ENCODE measurements at places on chromosomes 4 and X. TPM values are rescaled to one million over a fixed set of nuclear protein-coding genes. Genes with fewer than 3 reads are reported as not detected.

SHISA3 gene
- total RNA-seq, result 0.27 TPM

DNA sequence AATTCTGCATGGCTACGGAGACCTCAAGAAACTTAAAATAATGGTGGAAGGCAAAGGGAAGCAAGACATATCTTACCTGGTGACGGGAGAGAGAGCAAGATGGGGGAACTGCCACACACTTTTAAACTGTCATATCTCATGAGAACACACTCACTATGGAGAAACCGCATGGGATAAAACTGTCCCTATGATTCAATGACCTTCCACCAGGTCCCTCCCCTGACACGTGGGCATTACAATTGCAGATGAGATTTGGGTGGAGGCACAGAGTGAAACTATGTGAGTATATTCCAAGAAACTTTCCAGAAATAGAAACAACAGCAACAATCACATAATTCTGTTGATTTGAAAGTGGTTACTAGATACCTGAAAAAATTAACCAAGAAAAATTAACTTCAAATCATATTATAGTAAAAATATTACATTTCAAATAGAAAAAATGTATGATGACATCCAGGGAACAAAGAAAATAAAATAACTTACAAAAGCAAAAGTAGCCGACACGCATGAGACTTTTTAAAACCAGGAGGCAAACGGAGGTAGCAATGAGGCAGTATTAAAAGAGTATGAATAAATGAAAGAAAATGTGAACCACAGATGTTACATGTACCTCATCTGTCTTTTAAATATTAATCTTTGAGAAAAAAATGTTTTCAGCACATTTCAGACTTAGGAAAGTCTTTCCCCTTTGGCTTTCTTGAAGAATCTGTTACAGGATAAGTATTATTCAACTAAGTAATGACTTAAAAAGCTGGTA lies 879.5 kb downstream of the TECRL start:
- DNase-seq, result no peak
- no peaks in the 10 kb centered on the region for H3K4me1 ChIP-seq
- H3K27ac ChIP-seq, result no peak overlapping the region
- H3K4me3 ChIP-seq, result no peak overlapping the region
- no peaks in the 10 kb centered on the region for H3K36me3 ChIP-seq

TASL gene
- 1.1 TPM for total RNA-seq

GPC3 gene
- 0.39 TPM for total RNA-seq

VCX gene
- total RNA-seq, result not detected

MAOB gene
- total RNA-seq, result 0.27 TPM

GRCh38 chr4:85218756-85219155 lies 252.3 kb upstream of the WDFY3 start:
- no peak overlapping the region for H3K27ac ChIP-seq
- DNase-seq, result no peak
- H3K4me1 ChIP-seq, result no peaks in the 10 kb centered on the region
- no peaks in the 10 kb centered on the region for H3K27me3 ChIP-seq
- H3K36me3 ChIP-seq, result no peaks in the 10 kb centered on the region

DNA sequence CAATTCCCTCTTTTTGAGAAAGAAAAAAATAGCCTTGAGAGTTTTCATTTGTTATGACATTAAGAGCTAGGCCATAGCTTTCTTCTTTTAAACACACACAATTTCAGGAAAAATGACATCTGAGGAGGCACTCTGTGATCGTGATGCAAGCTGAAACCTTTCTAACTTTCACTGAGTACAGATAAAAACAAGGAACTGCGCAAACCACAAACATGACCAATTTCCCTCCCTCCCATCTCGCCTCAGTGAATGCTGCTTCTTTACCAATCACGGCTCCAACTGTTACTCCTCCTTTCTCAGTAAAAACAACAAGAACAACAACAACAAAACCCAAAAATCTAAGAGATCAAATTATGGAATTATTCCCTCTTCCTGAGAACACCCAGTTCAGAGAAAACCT lies 626.8 kb downstream of the TLL1 start:
- DNase-seq, result no peak
- no peaks in the 10 kb centered on the region for H3K36me3 ChIP-seq
- H3K27ac ChIP-seq, result no peak overlapping the region
- no peak overlapping the region for H3K4me3 ChIP-seq

FAM47E gene
- not detected for total RNA-seq

LDB2 gene
- total RNA-seq, result not detected

DNA sequence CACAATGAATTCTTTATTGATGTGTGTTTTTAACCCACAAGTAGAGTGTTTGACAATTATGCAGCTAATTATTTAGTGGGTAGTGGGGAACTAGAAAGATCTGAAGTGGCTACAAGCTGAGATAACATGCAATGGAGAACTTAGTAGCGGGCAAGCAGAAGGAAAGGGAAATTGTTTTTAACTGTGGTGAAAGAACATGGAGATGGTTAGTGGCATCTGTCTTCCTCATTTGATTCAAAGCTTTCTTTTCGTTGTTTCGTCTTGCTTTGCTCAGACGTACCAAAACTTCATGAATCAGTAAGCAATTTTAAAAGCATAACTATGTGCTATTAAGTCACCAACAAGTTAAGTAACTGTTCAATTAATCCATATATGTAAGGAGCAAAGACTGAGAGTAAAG lies 169.9 kb downstream of the BANK1 start:
- DNase-seq, result no peak
- no peaks in the 10 kb centered on the region for H3K27me3 ChIP-seq
- H3K36me3 ChIP-seq, result no peaks in the 10 kb centered on the region
- H3K27ac ChIP-seq, result no peak overlapping the region
- no peaks in the 10 kb centered on the region for H3K4me1 ChIP-seq
- no peak overlapping the region for H3K4me3 ChIP-seq

GRCh38 chrX:121433289-121433688 lies 385.9 kb downstream of the GLUD2 start:
- DNase-seq, result no peak
- H3K36me3 ChIP-seq, result no peaks in the 10 kb centered on the region
- H3K4me3 ChIP-seq, result no peak overlapping the region
- no peaks in the 10 kb centered on the region for H3K4me1 ChIP-seq
- no peaks in the 10 kb centered on the region for H3K27me3 ChIP-seq

GRCh38 chrX:42673301-42673810 lies 104.6 kb downstream of the PPP1R2C start:
- no peaks in the 10 kb centered on the region for H3K4me1 ChIP-seq
- no peaks in the 10 kb centered on the region for H3K27me3 ChIP-seq
- H3K27ac ChIP-seq, result no peak overlapping the region
- H3K36me3 ChIP-seq, result peaks cover 3% of the 10 kb centered on the region

DNA sequence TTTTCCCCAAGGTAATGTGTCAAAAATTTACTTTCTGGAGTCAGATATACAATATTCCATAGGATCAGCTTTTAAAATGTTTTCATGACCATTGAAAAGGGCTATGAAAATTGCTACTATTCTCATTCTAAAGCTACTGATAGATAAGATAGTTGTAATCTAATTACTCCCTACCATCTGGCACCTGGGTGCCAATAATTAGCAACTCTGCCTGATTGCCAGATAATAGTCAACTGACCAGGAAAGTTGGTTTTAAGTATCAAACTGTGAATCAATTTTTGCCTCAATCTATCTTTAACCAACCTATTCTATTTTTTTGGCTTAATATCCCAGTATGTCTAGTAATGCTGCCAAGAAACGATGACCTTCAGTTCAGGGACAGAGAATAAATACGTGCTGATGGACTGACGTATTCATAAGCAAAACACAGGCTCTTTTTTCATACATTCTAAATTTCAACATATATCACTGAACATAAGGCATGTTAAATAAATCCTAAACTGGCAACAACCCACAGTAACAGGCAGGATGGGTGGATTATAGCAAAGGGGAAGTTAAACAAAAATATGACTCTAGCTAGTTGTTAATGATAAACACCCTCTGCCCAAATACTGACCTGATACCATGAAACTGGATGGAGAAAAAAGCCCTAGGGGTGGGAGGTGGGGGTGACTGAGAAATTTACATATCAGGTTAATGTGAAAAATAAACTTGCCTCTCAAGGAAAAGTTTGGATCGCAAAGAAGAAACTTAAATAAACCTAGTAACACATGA lies 18.2 kb downstream of the SH3RF1 start:
- no peaks in the 10 kb centered on the region for H3K4me1 ChIP-seq
- H3K36me3 ChIP-seq, result no peaks in the 10 kb centered on the region
- DNase-seq, result no peak

- H3K27ac ChIP-seq, result no peak overlapping the region
- peaks cover 2% of the 10 kb centered on the region for H3K27me3 ChIP-seq
- H3K4me3 ChIP-seq, result no peak overlapping the region
Measured at GRCh38 chr4:41129128-41129754, 85.1 kb downstream of the APBB2 start.

FATE1 gene
- not detected for total RNA-seq

DNA sequence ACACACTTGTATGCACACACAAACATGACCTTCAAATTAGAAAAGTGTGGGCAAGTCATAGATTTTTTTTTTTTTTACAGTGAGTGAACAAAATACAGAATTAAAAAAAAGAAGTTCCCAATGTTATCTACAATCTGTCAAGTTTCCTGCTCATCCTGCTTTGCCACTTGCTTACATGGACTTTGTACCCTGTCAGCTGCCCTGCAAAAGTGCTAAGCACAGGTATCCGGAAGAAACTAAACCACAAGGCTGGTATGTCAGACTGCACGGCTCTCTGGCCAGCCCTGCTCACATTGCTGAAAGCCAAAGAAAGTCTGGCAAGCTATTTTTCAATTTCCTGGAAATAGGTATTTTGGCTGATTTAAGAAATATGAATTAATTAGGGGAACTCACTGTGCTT lies 38.9 kb upstream of the BCLAF3 start:
- H3K36me3 ChIP-seq, result no peaks in the 10 kb centered on the region
- H3K4me1 ChIP-seq, result peaks cover 2% of the 10 kb centered on the region
- DNase-seq, result no peak
- no peak overlapping the region for H3K4me3 ChIP-seq

UGT2A1 gene
- not detected for total RNA-seq

GC gene
- total RNA-seq, result not detected

DNA sequence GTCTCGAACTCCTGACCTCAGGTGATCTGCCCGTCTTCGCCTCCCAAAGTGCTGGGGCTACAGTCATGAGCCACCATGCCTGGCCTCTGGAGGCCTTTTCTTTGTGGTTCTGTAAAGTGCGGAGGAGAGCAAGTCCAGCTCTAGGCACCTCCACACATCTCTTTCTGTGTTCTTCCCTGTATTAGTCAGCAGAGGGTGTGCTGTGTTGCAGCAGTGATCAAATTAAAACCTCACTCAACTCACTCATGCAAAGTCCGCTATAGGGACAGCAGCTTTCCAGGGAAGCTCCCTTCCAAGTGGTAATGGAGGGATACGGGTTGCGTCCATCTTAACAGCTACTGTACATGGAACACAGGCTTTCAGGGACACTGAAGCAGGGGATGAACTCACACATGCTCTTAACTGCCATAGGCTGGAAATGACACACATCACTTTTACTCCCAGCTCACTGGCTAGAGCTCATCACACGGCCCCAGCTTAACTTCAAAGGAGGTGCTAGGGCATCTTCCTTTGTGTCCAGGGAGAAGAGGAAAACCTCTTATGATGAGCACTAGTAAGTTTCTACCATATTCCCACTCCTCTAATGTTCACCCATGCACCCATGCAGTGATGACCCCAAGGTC lies 36.0 kb upstream of the CCNG2 start:
- no peaks in the 10 kb centered on the region for H3K36me3 ChIP-seq
- no peaks in the 10 kb centered on the region for H3K4me1 ChIP-seq
- no peak overlapping the region for H3K27ac ChIP-seq
- no peak for DNase-seq
- no peak overlapping the region for H3K4me3 ChIP-seq
- peaks cover 3% of the 10 kb centered on the region for H3K27me3 ChIP-seq

DNA sequence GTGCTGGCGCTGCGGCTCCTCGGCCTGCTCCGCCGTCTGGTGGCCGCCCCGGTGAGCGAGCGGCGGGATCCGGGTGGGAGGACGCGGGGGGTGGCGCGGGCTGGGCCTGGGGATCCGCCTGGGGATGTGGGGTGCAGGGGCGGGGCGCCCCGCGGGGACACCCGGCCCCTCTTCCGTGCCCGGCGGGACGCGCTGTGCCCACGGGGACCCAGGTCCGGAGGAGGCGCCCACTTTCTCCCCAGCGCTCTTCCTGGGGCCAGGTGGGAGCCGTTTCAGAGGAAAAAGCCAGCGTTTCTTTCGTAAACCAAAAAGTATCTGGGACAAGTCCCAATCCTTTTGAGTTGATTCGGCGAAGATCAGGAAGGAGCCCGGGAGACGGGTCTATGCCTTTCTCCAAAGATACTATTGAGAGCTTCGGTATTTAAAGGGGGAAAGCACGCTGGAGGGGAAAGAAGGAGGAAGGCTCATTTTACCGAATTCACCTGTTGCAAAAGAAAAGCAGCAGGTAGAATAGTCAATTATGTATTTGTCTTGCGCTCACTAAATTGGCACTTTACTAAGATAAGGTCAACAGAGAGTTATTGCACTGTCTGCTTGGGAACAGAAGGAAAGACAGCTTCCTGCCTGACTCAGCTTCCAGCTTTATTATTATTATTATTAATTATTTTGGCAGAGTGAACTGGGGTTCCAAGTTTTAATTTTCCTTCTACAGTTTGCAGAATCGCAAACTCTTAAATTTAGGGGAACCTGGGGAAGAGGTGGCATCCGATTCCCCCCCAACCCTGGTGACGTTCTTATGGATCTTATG lies 81.5 kb upstream of the CD99 start:
- DNase-seq, result no peak
- H3K4me1 ChIP-seq, result peaks cover 48% of the 10 kb centered on the region
- H3K27me3 ChIP-seq, result no peaks in the 10 kb centered on the region
- H3K4me3 ChIP-seq, result peak overlapping the region; percentile 82

DNA sequence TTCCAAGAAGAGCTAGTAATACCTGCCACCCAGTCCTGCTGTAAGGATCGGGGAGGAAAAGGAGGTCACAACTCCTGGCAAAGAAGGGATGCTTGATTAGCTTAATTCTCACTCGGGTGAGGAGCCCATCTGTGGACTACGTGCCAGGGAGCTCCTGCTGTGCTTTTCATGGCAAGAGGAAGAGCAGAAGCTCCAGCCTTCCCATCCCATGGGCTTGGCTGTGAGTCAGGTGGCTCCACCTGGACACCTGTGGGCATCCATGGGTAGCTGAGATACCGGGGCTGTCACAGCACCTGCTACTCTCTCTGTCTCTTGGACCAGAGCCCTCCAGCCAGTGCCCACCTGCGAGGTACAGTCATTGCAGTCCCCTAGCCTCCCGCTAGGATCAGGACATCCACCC lies 18.0 kb downstream of the CLNK start:
- peaks cover 3% of the 10 kb centered on the region for H3K4me1 ChIP-seq
- H3K27me3 ChIP-seq, result peaks cover 4% of the 10 kb centered on the region
- no peak overlapping the region for H3K4me3 ChIP-seq
- H3K36me3 ChIP-seq, result no peaks in the 10 kb centered on the region
- no peak overlapping the region for H3K27ac ChIP-seq

- no peak for DNase-seq
- no peaks in the 10 kb centered on the region for H3K4me1 ChIP-seq
- no peaks in the 10 kb centered on the region for H3K27me3 ChIP-seq
- no peak overlapping the region for H3K4me3 ChIP-seq
- H3K36me3 ChIP-seq, result no peaks in the 10 kb centered on the region
Measured at GRCh38 chr4:86296865-86297264, 63.0 kb downstream of the MAPK10 start.

- H3K27me3 ChIP-seq, result no peaks in the 10 kb centered on the region
- H3K4me1 ChIP-seq, result no peaks in the 10 kb centered on the region
- H3K4me3 ChIP-seq, result no peak overlapping the region
Measured at GRCh38 chr4:130568746-130569145, 1472.8 kb downstream of the C4orf33 start.

Measured in activated CD4-positive, alpha-beta memory T cell treated with anti-CD3 and anti-CD28 coated beads for 36 hours (primary cell).